ENCODE measurements at places on chromosomes 2 and 18.

- no peak for DNase-seq
These were observed 46.0 kb upstream of the SERTAD2 start for GRCh38 chr2:64699712-64700111.

DNA sequence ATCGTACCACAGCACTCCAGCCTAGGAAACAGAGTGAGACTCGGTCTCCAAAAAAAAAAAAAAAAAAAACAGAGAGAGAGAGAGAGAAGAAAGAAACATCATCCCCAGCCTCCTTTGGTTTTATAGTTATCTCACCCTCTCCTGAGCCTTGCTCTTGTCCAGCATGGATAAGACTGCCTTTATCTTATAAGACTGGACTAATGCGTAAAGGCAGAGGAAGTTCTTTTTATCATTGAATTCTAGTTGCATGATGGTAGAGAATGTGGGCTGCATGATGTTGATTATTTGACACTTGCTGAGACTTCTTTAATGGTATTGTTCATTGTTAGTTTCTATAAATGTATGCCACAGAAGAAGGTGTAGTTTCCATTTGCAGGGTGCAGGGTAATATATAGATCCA lies 124.4 kb downstream of the ZBTB7C start:
- no peak for DNase-seq

GRCh38 chr2:217614096-217614495 lies 388.7 kb downstream of the TNS1 start:
- peak; percentile 38 for DNase-seq

- no peak for DNase-seq
These were observed 24.2 kb upstream of the SERPINE2 start for GRCh38 chr2:224063298-224063648.

GRCh38 chr18:51235009-51235789 lies 37.7 kb upstream of the MEX3C start:
- DNase-seq, result no peak

- DNase-seq, result no peak
These were observed 113.7 kb downstream of the PRKCE start for GRCh38 chr2:45765007-45765727.

DNA sequence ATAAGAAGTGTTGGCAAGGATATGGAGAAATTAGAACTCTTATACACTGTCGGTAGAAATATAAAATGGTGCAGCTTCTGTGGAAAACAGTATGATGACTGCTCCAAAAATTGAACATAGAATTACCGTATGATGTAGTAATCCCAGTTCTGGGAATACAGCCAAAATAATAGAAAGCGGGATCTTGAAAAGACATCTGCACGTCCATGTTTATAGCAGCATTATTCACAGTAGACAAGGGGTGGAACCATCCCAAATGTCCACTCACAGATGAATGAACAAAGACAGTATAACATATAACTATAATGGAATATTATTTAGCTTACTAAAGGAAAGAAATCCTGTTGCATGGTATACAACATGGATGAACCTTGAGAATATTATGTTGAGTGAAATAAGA lies 257.7 kb downstream of the TDRD15 start:
- DNase-seq, result peak; percentile 86

GRCh38 chr18:3594760-3595368 lies 144.9 kb downstream of the TGIF1 start:
- DNase-seq, result peak; percentile 49

DNA sequence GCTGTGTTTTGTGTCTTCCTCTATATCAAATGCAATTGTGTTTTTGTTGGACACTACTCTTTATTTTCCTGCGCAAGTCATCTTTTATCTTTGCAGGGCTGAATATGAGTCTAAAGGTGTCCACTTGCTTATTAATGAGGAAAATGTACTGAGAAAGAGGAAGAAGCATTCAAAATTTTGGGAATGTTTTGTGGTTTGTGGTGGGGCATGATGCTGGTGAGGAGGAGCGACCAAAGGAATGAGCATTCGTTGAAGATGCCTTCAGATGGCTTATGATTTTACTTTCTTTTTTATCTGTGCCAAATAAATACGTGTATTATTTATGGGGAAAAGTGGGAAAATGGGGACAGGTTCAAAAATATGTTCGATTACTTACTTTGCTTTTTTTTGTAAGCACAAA lies 63.9 kb upstream of the SMIM21 start:
- DNase-seq, result no peak

DNA sequence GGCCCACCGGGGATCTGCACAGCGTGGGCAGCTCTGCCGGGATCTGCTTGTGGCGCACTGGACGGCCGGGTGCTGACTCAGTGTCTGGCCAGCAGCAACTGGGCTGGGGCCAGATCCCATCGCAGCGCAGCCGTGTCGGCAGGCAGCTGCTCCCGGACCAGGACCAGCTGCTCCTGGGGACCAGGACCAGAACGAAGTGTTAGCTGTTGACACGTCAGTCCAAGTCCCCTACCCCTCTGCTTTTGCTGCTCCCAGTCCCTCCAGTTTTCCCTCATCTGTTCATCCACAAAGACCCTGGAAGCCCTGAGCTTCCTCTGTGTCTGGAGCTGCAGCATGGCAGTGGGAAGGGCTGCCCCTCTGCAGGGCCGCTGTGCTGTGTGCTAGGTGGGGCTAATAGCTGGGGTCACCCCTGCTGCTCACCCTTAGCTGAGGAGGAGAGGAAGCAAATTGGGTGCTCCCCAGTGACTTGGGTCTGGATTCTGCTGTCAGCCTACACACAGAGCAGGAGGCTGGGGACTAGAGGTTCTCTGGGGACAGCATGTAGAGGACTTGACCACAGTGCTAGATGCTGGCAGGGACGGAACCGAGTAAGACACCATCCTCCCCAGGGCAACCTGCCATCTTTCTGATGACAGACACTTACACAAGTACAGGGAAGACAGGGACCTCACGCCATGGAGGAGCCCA lies 16.9 kb upstream of the KIF1A start:
- DNase-seq, result peak; percentile 66

DNA sequence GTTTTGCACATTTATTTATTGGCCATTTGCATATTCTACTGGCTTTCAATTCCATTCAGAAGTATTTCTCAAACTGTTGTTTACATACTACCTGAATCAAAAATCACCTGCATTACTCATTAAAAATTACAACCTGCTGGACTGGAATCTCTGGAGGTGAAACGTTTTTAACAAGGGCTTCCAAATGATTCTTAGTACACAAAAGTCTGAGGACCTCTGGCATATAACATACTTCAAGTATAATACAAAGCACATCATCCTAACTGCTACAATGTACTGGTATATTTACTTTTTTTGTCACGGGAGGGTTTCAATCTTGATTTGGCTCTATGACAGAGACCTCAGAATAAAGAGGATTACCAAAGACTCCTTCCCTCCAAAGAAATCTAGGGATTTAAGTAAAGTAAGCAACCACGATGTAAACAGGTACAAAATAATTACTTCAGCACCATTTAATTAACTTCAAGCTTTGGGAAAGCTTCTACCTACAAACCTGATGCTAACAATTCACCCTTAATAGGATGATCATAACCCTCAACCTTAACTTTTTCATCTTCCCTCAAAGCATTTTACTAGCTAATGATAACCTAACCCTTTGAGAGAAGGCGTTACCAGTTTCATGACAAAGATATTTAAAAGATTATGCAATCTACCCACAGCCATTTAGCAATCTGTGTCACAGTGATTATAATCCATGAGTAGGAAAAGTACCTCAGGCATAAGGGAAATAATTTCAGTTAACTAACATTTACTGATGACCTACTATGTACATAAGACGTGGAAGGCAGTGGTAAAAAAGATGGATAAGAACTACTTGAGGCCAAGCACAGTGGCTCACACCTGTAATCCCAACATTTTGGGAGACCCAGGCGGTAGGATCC lies 24.7 kb downstream of the ATAD2B start:
- peak; percentile 41 for DNase-seq

DNA sequence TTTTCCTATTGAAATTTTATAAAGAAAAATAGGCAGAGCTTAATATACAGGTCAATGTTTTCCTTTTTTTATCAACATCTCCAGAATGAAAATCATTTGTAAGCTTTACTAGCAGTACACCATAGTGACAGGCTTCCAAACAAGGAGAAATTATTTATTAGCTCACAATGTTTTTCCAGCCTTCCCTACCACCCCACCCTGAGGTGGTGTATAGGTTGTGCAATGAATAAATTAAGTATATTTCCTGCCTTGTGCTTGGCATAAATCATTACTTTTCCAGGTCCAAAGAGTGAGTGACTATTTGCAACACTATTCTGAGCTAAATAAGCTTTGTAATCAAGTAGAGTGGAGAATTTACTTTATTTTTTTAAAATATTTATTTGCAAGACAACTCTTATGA lies 876.2 kb upstream of the POU3F3 start:
- DNase-seq, result no peak

DNA sequence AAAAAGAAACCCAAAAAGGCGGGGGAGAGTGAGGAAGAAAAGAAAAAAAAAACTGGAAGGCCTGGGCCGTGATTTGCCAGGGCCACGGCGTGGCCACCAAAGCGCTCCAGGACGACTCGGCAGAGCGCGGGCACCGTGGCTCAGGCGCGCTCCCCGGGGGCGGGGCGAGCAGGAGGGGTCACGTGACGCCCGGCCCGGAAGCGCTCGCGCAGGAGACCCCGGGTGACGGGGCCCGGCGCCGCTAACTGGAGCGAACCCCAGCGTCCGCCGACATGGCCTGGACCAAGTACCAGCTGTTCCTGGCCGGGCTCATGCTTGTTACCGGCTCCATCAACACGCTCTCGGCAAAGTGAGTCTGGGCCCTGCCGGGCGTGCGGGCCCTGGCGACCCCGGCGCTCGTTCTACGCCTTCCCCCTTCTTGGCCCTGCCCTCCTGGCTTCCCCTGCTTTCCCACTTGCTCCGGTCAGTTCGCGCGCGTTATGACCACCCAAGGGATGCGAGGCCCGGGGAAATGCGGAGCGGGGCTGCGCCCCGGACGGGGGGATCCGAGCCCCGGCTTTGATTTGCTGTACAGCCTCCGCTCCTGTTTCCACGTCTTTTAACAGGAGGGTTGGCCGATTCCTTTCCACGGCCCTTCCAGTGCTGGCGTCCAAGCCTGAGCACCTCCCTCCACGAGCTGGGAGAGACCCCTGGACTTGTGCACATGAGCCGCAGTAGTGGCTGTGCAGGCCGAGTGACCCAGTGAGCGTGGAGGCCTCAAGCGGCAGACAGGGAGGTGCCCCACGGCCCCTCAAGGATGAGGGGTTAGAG lies at the start of gene SLC35F6:
SLC35F6 (plus strand) TSS at position 207 of the 810 bp plus-strand sequence; CDS start at position 273, 66 bp downstream.
- DNase-seq, result peak; percentile 67

GRCh38 chr2:128603411-128603924 lies 284.8 kb upstream of the HS6ST1 start:
- DNase-seq, result no peak

GRCh38 chr2:12382366-12382765 lies 334.4 kb upstream of the TRIB2 start:
- DNase-seq, result no peak

- peak; percentile 86 for DNase-seq
These were observed 22.8 kb downstream of the ARHGAP28 start for GRCh38 chr18:6752202-6752860.

- peak; percentile 46 for DNase-seq
These were observed 1072.4 kb upstream of the ZEB2 start for GRCh38 chr2:145592361-145592760.

DNA sequence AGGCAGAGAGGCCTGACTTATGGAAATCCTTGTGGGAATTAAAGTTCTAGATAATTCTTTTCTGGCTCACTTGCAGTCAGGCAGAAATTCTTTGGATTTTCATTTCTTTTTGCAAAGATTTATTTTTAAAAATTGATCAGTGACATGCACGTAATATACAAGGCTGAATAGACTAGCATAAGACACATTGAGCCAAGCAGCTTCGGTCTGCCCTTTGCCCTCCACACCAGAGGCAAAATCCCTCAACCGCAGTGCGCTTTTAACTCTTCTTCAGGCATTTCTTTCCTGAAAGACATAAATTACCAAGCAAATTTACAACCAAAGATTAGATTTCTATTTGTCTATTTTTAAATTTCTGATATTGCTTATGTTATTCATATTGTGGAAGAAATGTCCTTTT lies 227.9 kb downstream of the LOXHD1 start:
- DNase-seq, result no peak

DNA sequence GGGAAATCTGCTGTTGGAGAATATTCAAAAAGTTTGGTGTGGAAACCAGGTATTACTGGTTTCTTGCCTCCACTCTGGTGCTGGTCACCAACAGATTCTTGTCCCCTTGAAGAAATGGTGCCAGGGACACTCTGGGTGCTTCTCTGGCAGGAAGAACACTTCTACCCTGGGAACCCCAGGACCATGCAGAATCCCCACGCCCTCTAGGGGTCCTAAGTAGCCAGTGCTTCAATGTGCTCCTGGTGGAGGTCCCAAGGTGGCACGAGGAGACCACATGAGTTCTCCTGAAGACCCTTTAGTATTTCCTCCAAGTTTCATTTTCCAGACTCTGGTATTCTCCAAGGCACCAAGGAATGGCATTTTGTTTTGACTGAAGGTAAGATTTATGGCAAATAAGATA lies 380.6 kb downstream of the TSN start:
- peak; percentile 21 for DNase-seq

- DNase-seq, result no peak
These were observed 418.0 kb downstream of the TMEM182 start for GRCh38 chr2:103179798-103180197.

- DNase-seq, result no peak
These were observed 4.5 kb downstream of the SLC23A3 start for GRCh38 chr2:219165058-219165911.

GRCh38 chr2:60172801-60173200 lies 380.7 kb downstream of the BCL11A start:
- DNase-seq, result no peak

- no peak for DNase-seq
These were observed 17.7 kb downstream of the SH2D6 start for GRCh38 chr2:85435981-85436835.

GRCh38 chr2:29821591-29821990 lies 99.8 kb downstream of the ALK start:
- DNase-seq, result no peak

GRCh38 chr2:113877711-113878598 lies 11.9 kb upstream of the ACTR3 start:
- peak; percentile 61 for DNase-seq

GRCh38 chr2:26974352-26974751 lies 3.9 kb downstream of the MAPRE3 start:
- no peak for DNase-seq

GRCh38 chr18:3097082-3097481 lies 84.1 kb upstream of the LPIN2 start:
- DNase-seq, result no peak

DNA sequence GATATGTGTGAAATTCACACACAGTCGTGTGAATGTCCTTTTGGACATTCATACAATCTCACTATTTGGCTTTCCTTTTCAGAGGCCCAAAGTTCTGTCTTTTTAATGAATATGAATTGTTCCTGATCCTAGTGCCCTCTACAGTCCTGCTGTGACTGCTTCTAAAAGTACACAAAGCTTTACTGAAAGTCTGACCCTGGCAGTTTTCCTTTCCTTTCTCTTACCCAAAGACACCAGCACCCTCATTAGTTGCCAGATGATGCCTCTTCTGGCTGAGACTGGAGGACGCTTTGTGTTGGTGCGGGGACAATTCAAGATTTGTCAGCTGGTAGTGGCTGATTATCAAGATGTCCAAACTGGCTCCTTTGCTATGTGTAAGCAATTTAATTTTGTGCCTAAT lies 81.8 kb upstream of the CDCA7 start:
- DNase-seq, result no peak
